ENCODE measurements at places on chromosomes 3 and 15. TPM values are rescaled to one million over a fixed set of nuclear protein-coding genes. Genes with fewer than 3 reads are reported as not detected.

ATP13A4 gene
- total RNA-seq: not detected

PLIN1 gene
- total RNA-seq: 0.17 TPM

ALDH1L1 gene
- 1.5 TPM for total RNA-seq

MNS1 gene
- 1.5 TPM for total RNA-seq

PLSCR2 gene
- not detected for total RNA-seq

All from MCF 10A (cell line).